NCI-H187 (cell line): ENCODE measurements at places on chromosomes 2 and 18.

- DNase-seq = no peak
Measured at GRCh38 chr18:21741312-21741561, 645 bp downstream of the MIB1 start.

DNA sequence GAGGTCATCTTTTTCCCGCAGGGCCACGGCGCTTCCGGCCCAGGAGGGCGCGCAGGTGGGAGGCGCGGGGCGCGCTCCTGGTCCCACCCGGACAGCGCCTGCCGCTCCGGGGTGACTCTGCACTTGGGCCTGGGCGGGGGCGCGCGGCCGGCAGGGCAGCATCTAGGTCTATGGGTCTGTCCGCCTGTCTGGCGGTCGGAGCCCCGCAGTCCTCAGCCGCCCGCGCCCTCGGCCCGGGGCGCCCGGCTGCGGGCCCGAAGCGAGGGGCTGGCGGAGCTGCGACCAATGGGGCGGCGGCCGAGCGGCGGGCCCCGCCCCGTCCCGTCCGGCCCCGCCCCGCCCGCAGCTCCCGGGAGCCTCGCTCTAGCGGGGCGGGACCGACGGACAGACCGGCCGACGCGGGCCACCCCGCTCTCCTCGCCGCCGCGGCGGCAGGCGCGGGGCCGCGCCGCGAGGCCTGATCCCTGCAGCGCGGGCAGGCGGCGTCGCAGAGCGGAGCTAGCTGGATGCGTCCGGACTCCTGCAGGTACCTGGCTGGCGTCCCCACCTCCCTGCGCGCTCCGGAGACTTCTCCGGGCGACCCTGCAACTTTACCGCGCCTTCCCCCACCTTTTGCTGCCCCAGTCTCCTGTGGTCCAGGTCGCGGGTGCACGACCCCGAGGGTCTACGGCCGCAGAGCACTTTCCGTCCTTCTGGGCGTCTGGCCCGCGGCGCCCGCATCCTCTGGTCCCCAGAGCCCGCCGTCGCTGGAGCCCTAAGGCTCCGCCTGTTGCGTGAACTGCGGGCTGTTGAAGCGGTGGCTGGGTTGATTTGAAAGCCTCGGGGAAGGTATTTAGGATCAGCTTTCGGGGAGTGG is at the start of gene KCNS3:
KCNS3 (plus strand) TSS at position 387 of the 856 bp plus-strand sequence. CDS start 52,342 bp downstream, outside the sequence.
- no peak for DNase-seq

DNA sequence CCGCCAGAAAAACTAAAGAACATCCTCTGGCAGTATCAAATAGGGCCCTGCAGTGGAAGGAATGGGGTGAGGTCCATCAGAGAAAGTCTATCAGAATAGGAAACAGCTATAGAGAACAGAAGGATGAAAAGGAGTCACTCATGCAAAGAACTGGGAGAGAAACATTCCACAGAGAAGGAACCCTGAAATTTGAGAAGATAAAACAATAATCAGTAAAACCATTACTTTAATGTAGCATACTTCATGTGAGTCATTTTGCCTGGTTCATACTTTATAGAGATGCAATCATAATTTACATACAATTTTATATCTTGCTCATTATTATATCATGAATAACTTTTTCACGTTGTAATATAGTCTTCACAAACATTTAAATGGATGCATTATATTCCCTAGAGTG is 402.2 kb downstream of the NCKAP5 start:
- DNase-seq = no peak

GRCh38 chr18:8662560-8663255 is 42.6 kb upstream of the MTCL1 start:
- no peak for DNase-seq

DNA sequence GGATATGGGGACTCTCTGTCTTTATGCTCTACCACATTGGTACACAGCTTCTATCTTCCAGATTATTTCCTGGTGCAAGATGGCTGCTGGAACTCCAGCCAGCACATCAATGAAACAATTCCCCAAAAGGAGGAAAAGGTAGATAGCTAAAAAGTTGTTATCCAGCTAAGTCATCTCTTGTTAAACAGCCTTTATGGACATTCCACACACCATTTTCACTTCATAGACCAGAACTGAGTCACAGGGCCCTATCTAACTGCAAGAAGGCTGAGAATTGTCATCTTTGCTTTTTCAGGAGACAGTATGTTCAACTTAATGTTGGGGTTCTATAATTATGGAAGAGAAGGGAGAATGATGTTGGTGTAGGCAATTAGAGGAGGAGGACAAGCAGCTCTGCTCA is 133.3 kb upstream of the NOSTRIN start:
- DNase-seq = no peak

DNA sequence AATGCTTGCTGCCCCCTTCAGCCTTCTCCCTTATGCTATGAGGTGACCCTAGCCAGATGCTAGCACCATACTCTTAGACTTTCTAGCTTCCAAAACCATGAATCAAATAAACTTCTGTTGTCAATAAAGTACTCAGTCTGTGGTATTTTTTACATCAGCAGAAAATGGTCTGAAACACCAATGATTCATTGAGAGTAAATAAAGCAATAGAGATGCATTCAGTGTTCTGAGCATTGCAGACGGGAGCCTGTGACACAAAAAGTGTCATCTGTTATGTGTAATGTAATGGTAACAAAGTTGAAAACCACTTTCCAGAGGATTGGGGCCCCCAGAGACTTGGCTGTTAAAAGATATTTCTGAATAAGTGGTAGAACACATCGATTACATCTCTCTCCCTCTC is 758.0 kb upstream of the NRXN1 start:
- no peak for DNase-seq

DNA sequence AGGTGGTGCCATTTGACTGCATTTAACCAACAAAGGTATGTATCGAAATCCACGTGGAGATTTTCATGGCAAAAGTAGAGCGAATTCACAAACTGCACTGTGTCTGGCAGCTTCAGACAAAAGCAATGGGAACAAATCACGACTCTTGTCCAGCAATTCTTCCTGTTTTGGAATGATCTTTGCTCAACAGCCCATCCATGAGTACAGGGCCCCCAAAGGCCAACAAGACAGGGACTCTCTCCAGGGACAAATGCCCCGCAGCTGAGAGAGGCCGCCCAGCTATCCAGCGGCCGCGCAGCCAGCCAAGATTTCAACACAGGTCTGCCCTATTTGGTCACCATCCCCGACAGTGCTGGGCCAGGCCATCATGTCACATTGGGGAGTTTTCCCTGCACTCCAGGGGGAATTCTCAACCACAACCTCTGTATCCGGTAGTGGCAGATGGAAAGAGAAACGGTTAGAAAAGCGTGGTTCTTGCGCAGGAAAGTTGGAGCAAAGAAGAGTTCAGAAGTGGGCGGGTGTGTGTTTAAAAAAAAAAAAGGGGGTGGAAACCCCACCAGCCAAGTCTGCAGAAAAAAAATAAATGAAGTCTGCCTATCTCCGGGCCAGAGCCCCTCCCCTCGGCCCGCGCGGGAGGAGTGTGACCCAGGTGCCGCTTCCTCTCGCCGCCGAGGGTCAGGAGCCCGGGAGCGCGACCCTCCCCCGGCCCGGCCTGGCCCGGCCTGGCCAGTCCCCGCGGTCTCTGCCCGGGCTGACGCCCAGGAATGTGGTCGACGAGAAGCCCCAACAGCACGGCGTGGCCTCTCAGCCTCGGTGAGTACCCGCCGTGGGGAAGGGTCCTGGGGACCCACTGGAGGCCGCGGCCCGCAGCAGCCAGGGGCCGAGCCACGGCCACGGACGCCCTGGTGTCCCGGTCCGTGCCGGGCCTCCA is at the start of gene GYPC:
GYPC (plus strand) TSS at position 659 of the 931 bp plus-strand sequence; CDS start at position 765, 106 bp downstream.
- no peak for DNase-seq

- DNase-seq = no peak
Measured at GRCh38 chr2:63257473-63257872, 206.8 kb downstream of the OTX1 start.

GRCh38 chr2:172251231-172251630 is 148.5 kb upstream of the DLX2 start:
- DNase-seq = no peak

- no peak for DNase-seq
Measured at GRCh38 chr18:25621144-25621543, 269.2 kb upstream of the ZNF521 start.
